ENCODE measurements at places on chromosomes 6 and 20.

GRCh38 chr6:36825452-36825851, 13.8 kb downstream of the CPNE5 start:
- H3K4me1 ChIP-seq: peaks cover 35% of the 10 kb centered on the region
- H3K36me3 ChIP-seq: no peaks in the 10 kb centered on the region
- H3K4me3 ChIP-seq: no peak overlapping the region
- no peak overlapping the region for H3K27ac ChIP-seq
- no peaks in the 10 kb centered on the region for H3K27me3 ChIP-seq

GRCh38 chr6:150929416-150929815, 63.9 kb downstream of the MTHFD1L start:
- no peaks in the 10 kb centered on the region for H3K27me3 ChIP-seq
- 0 out of 2 replicates have a peak overlapping the region, but pooled peaks have one; percentile 59 for H3K27ac ChIP-seq
- H3K4me3 ChIP-seq: no peak overlapping the region
- no peaks in the 10 kb centered on the region for H3K4me1 ChIP-seq

- DNase-seq: no peak
- H3K27ac ChIP-seq: no peak overlapping the region
- no peaks in the 10 kb centered on the region for H3K4me1 ChIP-seq
These were observed 209.4 kb upstream of the RUNX2 start for GRCh38 chr6:45118754-45119153.

GRCh38 chr6:151240791-151241642, 1.2 kb downstream of the AKAP12 start:
- peak overlapping the region; percentile 83 for H3K4me3 ChIP-seq
- peaks cover 34% of the 10 kb centered on the region for H3K4me1 ChIP-seq
- H3K36me3 ChIP-seq: no peaks in the 10 kb centered on the region
- peak overlapping the region; percentile 19 for H3K27ac ChIP-seq
- peak; percentile 50 for DNase-seq

DNA sequence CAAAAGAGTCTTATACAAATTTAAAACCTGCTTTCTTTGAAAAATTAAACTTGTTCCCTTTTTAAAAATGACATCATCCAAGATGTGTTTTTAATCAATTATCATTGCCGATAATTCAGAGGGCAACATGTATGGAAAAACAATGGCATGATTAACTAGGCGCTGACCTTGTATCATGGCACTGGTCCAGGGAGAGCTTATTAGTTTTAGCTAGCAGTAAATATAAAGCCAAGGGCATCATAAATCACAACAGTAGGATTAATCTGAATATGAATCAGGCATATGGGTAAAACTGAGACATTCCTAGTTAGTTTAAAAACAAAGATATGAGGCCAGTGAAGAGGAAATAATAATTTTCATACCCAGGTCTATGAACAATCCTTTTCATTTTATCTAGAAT, 374.0 kb downstream of the HDGFL1 start:
- H3K27ac ChIP-seq: no peak overlapping the region
- H3K36me3 ChIP-seq: no peaks in the 10 kb centered on the region
- H3K4me3 ChIP-seq: no peak overlapping the region

- no peaks in the 10 kb centered on the region for H3K36me3 ChIP-seq
- no peak for DNase-seq
- no peak overlapping the region for H3K27ac ChIP-seq
- H3K4me1 ChIP-seq: peaks cover 23% of the 10 kb centered on the region
These were observed 47.0 kb downstream of the DLL1 start for GRCh38 chr6:170243791-170244291.

DNA sequence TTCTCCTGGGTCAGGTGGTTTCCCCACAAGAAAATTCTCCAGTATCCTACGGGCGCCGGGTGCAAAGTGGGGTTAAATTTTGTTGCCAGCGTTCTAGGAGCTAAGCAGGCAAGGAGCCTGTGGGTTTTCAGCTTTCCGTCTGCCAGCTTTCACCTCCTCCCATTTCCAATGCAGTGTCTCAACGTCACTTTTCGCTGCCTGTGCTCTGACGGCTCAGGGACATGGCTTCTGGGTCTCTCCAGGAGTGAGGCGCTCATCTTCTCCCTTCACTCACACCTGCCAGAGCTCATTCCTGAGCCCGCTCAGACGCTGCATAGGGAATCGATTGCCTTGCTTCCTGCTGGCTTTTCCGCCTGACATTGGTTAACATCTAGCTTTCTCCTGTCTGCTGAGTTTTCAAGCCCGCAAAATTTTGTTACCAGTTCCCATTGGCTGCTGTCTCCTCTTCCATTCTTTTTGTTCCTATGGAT, 7.3 kb upstream of the NAA20 start:
- H3K4me1 ChIP-seq: peaks cover 7% of the 10 kb centered on the region
- H3K27me3 ChIP-seq: no peaks in the 10 kb centered on the region
- H3K36me3 ChIP-seq: no peaks in the 10 kb centered on the region
- peak overlapping the region; percentile 3 for H3K4me3 ChIP-seq
- H3K27ac ChIP-seq: peak overlapping the region; percentile 22
- DNase-seq: peak; percentile 35

GRCh38 chr6:37321101-37321500, 32.7 kb upstream of the RNF8 start:
- no peaks in the 10 kb centered on the region for H3K27me3 ChIP-seq
- H3K27ac ChIP-seq: no peak overlapping the region
- peaks cover 2% of the 10 kb centered on the region for H3K4me1 ChIP-seq
- no peak for DNase-seq
- H3K4me3 ChIP-seq: no peak overlapping the region

GRCh38 chr6:69061066-69061465, 426.0 kb downstream of the ADGRB3 start:
- H3K4me1 ChIP-seq: no peaks in the 10 kb centered on the region
- no peak overlapping the region for H3K27ac ChIP-seq
- no peaks in the 10 kb centered on the region for H3K36me3 ChIP-seq
- no peak for DNase-seq
- no peaks in the 10 kb centered on the region for H3K27me3 ChIP-seq

- peaks cover 78% of the 10 kb centered on the region for H3K36me3 ChIP-seq
- DNase-seq: no peak
- no peak overlapping the region for H3K27ac ChIP-seq
- no peaks in the 10 kb centered on the region for H3K4me1 ChIP-seq
- no peaks in the 10 kb centered on the region for H3K27me3 ChIP-seq
These were observed 13.6 kb upstream of the ZBTB9 start for GRCh38 chr6:33440649-33441309.

DNA sequence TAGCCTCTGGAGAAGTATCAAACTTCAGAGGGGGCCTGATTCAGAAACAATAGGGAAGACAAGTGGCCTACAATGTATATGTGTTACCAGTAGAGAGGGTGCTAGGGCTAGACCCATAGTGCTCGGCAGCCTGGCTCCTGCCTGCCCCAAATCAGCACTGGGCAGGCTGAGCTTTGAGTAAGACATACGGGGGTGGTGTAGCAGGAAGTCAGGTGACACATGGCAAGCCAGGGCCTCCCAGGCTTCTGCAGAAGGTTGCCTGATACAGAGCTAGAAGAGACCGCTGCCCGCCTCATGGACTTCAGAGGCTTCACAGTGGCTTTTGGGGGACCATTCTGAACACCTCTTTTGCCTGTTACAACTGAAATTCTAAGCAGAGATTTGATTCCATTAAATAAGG, 43.4 kb downstream of the RALY start:
- no peaks in the 10 kb centered on the region for H3K27me3 ChIP-seq
- H3K4me1 ChIP-seq: peaks cover 45% of the 10 kb centered on the region
- DNase-seq: no peak
- no peak overlapping the region for H3K4me3 ChIP-seq
- H3K27ac ChIP-seq: no peak overlapping the region

GRCh38 chr20:49570828-49571552, 3.1 kb upstream of the PTGIS start:
- H3K27ac ChIP-seq: no peak overlapping the region
- H3K4me1 ChIP-seq: peaks cover 49% of the 10 kb centered on the region
- no peak for DNase-seq
- H3K4me3 ChIP-seq: no peak overlapping the region
- no peaks in the 10 kb centered on the region for H3K36me3 ChIP-seq
- no peaks in the 10 kb centered on the region for H3K27me3 ChIP-seq

DNA sequence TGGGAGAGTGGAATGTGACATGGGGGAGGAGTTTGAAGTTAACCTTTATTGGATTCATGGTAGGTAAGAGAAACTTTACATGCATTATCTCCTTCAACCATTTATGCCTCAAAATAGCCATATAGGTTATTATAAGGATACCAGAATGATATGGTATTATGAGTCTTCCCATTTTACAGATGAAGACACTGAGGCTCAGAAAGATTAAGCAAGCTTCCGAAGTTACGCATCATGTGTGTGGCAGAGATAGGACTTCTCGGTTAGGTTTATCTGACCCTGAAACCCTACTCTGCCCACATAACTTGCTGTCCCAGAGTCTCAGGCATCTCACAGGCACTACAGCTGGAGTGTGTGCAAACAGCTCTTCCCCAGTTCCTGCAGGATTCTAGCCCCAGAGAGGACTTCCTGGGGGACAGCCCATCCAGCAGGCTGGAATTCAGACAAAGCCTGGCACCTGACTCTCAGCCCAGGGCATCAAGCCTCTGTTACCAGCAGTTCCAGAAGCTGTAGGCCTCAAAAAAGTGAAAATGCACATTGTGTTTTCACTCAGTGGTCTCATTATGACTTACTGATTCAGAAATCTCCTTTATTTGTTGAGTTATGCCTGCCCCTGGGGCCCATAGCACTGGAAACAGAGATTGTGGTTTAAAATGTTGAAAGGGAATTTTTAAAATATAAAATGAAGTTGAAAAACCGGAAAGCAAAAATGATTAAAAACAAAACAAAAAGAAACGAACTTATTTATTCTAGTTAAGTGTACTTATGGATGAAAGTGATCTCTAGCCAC, 512.8 kb upstream of the CHD6 start:
- no peaks in the 10 kb centered on the region for H3K27me3 ChIP-seq
- no peak for DNase-seq
- H3K4me1 ChIP-seq: peaks cover 10% of the 10 kb centered on the region
- H3K36me3 ChIP-seq: no peaks in the 10 kb centered on the region
- H3K4me3 ChIP-seq: no peak overlapping the region
